Epithelial cell of esophagus (primary cell): ENCODE measurements at places on chromosomes 16 and 17.

DNA sequence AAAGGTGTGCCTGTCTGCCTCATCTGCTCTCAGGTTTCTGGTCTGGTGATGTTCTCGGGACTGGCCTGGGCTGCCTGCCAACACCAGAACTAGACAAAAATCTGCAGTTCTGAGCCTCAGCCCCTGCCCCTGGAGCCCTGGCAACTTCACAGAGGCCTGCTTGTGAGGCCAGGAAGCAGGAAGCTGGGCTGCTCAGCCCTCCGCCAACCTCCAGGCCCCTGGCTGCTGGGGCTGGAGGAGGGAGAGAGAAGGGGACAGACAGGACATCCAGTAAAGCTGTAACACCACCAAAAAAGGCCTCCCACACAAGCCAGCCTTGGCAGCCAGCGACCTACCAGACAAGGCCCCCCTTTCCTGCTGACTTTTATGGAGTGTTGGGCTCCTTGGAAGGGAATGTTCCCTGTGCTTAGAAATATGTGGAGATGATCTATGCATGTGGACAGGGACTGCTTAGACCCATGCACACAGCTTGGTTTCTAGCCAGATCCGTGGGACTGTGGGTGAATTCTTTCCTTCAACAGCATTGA is 157.6 kb downstream of the XYLT1 start:
- no peak for DNase-seq

- no peak for DNase-seq
Observed at GRCh38 chr16:14490235-14490634, 139.8 kb downstream of the PARN start.

DNA sequence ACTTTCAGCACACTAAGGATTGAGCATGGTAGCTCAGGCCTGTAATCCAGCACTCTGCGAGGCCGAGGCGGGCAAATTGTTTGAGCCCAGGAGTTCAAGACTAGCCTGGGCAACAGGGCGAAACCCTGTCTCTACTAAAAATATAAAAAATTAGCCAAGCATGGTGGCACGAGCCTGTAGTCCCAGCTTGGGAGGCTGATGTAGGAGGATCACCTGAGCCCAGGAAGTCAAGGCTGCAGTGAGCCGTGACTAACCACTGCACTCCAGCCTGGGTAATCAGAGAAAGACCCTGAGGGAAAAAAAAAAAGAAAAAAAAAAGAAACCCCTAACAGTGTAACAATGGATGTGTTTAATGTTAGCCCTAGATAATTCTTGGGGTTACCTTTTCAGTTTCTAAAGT is 24.0 kb downstream of the PARN start:
- DNase-seq: no peak

DNA sequence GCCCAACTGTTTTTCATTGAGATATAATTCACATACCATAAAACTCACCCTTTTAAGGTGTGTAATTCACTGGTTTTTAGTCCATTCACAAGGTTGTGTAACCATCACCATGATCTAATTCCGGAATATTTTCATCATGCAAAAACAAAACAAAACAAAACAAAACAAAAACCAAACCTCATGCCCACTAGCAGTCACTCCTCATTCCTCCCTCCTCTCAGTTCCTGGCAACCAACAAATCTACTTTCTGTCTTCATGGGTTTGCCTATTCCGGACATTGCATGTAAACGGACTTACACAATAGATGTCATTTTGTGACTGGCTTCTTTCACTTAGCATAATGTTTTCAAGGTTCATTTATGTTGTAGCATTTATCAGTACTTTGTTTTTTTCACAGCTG is 4.5 kb upstream of the NOD2 start:
- peak; percentile 67 for DNase-seq

- no peak for DNase-seq
Observed at GRCh38 chr17:77066165-77066564, 74.6 kb upstream of the SEC14L1 start.
